ENCODE measurements at places on chromosomes 5 and 9.

GRCh38 chr9:97109194-97109811 lies 70.4 kb upstream of the CTSV start:
- no peak for DNase-seq

GRCh38 chr9:108443019-108443633 lies 412.7 kb downstream of the ACTL7B start:
- DNase-seq: no peak

DNA sequence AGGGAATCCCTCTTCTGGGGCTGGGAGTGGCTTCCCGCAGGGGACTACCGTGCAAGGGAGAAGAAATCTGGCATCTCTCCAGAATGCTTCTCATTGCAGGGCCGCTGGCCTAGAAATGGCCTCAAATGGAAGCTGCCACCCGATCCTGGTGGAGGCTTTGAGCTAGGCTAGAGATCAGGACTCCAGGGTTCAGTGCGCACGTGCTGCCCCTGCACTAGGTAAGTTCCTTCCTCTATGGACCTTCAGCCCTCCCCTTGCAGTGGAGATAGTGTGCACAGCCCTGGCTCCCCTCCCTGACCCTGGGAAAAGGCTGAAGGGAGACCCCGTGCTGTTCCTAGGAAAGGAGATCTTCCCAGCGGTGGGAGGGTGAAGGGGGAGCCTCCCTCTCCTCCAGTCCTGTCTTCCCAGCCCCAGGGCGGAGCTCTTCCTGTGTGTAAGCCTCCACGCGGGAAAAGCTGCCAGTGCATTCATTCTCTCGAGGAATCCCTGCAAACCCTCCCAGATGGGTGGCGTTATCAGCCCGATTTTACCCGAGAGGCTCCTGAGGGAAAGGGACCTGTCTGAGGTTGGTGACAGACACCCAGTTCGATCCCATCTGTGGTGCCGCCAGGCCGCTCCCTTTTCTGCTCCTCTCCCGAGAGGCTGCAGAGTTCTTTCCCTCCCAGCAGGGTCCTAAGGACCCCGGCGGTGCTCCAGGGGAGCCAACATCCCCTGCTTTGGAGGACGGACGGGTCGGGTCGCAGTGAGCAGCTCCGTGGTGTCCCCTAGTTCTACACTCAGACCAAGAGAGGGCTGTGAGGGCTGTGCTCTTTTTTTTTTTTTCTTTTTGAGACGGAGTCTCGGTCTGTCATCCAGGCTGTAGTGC lies 1.4 kb upstream of the CERCAM start:
- no peak for DNase-seq

- DNase-seq: no peak
Measured at GRCh38 chr5:67361932-67362729, 165.5 kb upstream of the CD180 start.

GRCh38 chr5:149310947-149311658 lies 34.2 kb upstream of the GRPEL2 start:
- no peak for DNase-seq

GRCh38 chr5:37005946-37006540 lies 129.5 kb downstream of the NIPBL start:
- peak; percentile 14 for DNase-seq

DNA sequence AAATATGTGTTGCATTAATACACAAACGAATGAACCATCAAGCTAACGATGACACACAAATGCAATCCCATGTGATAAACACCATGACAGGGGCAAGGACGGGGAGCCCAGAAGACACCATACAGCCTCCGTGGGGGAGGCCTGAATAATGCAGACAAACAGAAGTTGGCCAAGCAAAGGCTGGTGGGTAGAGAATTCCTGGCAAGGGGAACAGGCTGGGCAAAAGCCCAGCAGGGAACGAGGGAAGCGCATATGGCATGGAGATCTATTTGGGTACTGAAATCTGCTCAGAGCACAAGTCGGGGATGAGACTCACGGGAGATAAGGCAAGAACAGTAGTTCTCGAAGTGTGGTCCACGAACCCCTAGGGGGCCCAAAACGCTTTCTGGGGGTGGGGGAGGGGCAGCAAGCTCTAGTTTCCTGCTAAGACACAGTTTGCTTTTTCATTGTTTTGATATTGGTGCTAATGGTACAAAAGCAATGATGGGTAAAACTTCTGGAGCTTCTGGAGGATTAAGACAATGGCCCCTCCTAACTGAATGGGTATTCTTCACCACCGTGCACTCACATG lies 42.9 kb upstream of the FBXW11 start:
- no peak for DNase-seq

DNA sequence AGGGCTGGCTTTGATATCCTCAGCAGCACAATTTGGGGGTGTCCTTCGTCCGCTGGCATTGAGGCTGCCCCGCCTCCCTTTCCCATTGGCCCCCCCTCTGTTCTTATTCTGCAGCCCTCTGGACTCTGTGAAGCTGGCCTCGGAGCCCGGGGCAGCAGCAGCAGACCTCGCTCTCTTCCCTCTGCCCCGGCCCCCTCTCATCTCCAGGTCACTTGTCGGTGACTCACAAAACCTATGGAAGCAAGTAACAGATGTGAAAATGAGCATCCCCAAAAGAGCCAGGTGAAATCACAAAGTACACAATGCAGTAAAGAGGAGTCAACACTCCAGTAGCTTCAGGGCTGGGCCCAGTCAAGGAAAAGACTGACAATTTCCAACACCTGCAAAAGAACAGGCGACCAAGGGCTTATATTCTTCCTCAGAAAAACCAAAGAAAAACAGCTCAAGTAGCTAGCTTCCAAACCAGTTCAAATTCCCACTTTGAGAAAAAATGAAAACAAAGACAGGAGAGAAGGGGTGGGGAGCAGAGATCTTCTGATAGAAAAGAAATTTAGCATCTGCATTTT lies 97.5 kb downstream of the ZNF608 start:
- DNase-seq: no peak

GRCh38 chr5:102895234-102895633 lies 140.1 kb downstream of the PAM start:
- DNase-seq: no peak

All from hindlimb muscle (tissue), 1 donor.